ENCODE measurements at places on chromosomes 1 and 21.
A peak's percentile ranks its signal among the peaks of the same experiment; 100 is the strongest.

DNA sequence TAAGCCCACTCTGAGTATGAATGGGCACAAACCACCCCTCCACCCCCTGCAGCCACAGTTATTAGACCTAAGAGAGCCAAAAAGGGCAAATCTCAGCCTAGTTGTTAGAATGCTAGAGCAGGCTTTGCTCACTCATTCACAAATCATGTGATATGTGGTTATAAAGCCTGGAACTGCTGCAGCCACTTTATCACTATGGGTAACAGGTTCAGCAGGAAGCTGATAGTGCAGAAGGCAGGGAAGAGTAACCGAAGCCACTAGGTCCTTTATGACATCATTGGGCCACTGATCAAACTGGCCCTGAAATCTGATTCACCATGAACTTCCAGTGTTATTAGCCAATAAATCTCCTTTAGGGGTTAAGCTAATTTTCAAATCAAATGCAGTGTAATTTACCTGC lies 134.7 kb downstream of the GRIK1 start:
- no peak for DNase-seq

GRCh38 chr1:65393347-65393746 lies 27.1 kb upstream of the LEPR start:
- peak; percentile 21 for DNase-seq

GRCh38 chr1:178389441-178389840 lies 107.3 kb downstream of the CLEC20A start:
- DNase-seq = no peak

DNA sequence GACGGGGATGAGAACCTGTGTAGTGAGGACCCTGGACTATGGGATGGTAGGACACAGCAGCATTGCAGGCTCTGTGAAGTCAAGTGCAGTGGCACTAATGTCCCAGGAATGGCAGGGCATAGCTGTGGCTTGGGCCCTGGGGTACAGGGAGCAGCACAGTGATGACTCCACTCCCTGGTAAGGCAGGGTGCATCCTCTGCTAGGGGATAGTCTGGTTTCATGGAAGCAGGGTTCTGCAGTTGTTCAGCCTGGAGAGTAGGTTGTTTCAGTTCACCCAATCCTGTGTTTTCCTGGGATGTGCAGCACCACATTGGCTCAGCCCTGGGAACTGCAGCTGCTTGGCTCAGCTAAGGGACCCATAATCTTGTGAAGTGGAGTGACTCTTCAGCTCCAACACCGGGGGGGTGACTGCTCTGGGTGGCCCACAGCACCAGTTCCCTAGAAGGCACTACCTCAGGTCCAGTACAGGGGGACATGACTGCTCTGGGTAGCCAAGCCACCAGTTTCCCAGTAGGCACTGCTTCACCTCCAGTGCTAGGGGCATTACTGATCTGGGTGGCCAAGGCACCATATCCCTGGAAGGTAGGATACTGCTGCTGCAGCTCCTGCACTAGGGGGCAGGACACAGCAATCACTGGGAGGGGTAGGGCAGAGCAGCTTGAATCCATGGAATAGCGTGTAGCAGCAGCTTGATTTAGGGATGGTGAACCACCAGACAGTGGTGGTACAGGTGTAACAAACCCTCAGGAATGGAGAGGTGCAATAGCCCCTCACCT lies 15.3 kb upstream of the C1orf185 start:
- no peak for DNase-seq

- no peak for DNase-seq
Measured at GRCh38 chr1:229065613-229066012, 205.3 kb upstream of the RAB4A start.

DNA sequence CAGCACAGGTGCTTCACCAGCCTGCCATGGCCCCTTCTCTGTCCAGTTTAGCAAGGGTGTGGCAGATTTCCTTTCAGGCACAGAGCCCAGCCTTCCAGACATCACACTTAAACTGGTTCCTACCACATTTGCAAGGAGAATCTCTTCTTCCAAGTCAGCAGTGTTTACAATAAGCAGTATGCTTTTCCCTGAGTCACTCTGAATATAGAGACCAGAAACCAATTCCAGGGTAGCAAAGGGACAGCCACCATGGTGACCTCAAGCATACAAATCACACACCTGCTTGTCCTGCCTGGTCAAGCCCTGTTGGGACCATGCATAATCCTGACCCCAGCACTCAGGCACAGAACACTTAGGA lies 8.7 kb upstream of the CBR3 start:
- DNase-seq = no peak

- peak; percentile 46 for DNase-seq
Measured at GRCh38 chr1:113811156-113811887, 954 bp downstream of the RSBN1 start.

DNA sequence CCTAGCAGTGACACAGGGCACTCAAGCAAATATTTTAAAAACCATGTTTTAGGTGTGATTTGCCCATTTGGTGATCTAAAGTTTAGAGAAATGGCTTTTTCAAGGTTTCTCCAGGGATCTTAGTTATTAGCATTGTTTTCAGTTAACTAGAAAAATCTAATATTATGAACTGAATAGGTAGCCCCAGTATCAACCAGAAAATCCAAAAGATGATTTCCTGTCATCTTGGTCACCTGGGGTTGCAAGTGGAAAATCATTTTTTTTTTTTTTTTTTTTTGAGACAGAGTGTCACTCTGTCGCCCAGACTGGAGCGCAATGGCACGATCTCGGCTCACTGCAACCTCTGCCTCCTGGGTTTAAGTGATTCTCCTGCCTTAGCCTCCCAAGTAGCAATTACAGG lies 106.6 kb upstream of the FMN2 start:
- no peak for DNase-seq
